NCI-H1092 treated with DMSO at 0.1 percent for 48 hours (cell line): ENCODE measurements at places on chromosomes 4 and X.
A peak's percentile ranks its signal among the peaks of the same experiment; 100 is the strongest.

GRCh38 chr4:26663888-26664287 is 80.0 kb downstream of the TBC1D19 start:
- DNase-seq = peak; percentile 30

- no peak for DNase-seq
Observed at GRCh38 chr4:170247596-170247995, 157.8 kb upstream of the AADAT start.

- DNase-seq = no peak
Observed at GRCh38 chr4:72843466-72843865, 226.1 kb downstream of the COX18 start.

GRCh38 chrX:101450961-101451360 is 34.3 kb upstream of the ARMCX4 start:
- no peak for DNase-seq

DNA sequence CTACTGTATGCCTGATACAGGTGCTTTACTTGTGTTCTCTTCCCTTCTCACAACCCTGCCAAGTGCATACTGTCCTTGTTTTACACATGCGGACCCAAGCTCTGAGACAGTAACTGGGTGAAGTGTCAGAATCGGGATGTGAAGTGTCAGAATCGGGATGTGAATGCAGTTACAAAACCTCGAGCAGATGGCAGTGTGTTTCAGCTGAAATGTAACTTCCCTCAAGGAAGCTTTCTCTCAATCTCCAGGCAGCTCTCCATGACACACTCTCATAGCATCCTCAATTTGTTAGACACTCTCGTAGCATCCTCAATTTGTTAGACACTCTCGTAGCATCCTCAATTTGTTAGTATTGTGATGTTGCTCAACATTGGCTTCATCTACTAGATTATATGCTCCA is 1.1 kb upstream of the HPSE start:
- DNase-seq = no peak

DNA sequence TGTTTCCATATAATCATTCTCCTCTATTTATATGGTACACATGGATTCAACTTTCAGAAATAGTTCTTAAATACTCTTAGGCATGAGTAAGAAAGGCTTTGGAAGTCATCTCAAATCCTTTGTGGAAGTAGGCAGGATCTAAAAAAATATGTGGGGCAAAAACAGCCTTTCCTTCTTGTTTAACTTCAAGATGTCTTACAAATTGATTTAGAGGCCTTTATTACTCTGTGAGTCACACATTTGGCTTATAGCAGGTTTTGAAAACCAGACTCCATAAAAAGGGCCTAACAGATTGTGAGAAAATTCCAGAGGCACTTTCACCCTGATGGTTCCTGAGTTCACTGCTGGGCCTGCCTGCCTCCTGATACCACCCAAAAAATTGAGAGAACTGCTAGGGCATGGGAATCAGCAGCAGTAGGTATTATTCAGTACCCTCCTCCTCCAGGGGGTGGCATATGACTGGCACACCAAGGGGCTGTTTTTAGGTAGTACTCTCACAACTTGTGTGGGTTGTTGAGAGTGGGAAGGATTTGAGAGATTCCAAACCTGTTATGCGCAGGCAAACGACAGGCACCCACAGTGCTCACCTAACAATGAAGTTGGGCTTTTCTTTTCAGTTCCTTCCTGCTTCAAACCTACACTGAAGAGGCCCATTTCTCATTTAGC is 162.7 kb upstream of the MBNL3 start:
- no peak for DNase-seq

- DNase-seq = no peak
Observed at GRCh38 chr4:6887591-6888371, 21.8 kb upstream of the TBC1D14 start.

DNA sequence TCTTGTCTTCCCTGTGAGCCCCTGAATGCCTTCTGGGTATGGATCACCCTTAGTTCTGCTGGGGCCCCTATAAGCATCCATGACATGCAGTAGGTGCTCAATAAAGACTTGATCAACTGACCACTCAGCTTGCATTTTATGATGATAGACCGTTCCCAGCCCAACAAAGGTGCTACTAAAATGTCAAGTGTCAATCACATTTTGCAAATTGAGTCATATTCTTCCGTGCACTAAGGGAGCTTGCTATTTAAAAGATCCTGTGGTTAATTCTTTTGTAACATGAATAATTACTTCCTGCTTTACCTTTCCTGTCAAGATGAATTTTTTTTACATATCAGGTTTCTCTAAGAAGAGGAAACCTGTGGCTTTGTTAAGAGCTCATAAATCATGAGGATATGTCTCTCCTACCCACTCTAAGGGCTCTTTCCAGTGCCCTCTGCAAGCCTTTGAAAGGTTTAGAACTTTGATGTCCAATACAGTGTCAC is 47.6 kb downstream of the SH3KBP1 start:
- DNase-seq = no peak

GRCh38 chr4:3756343-3757059 is 9.7 kb upstream of the ADRA2C start:
- DNase-seq = no peak

DNA sequence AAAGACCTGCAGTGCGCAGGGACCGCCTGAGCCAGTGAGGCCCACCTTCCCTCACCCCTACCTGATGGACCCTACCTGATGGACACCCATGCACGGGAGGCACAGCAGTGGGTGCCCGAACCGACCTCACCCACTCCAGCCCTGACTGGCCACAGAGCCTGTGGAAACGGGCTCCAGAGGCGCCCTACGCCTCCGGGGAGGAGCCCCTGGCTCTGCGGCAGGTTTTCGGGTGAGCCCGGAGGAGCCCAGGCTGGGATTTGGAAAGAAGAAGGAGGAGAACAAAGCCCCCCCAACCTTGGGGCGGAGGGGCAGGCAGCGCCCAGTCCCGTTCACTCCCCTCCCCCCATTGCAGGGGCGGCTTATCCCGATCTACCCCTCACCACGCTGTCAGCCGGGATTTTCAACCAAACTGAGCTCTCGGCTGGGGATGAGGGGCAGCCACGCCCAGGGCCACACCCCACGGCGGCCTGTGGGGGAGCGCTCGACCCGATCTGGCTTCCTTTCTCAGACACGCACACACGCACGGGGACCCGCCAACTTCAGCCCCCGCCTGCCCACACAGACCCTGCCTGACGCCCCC is 675 bp downstream of the L1CAM start:
- DNase-seq = no peak

- no peak for DNase-seq
Observed at GRCh38 chr4:83552083-83552482, 16.2 kb downstream of the GPAT3 start.

GRCh38 chr4:87978681-87979080 is 3.2 kb downstream of the SPP1 start:
- DNase-seq = no peak

GRCh38 chr4:41365681-41366080 is 109.0 kb downstream of the UCHL1 start:
- no peak for DNase-seq

DNA sequence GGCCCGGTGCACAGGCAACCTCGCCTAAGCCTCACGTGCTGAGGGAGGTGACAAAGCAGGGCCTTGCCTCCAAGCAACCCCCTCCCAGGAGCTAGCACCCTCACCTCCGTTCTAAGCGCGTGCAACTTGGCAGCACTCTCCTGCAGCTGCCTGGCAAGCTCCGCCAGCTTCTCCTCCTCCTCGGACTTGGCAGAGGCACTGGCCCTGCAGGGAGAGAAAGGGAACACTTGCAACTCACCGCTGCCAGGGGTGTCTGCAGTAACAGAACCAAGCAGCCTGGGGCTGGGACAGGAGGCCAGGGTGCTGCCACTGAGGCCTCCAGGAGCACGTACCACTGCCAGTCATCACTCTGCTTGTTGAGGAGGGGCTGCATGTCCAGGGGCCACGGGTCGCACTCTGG is 10.3 kb upstream of the TREX2 start:
- DNase-seq = peak; percentile 26

DNA sequence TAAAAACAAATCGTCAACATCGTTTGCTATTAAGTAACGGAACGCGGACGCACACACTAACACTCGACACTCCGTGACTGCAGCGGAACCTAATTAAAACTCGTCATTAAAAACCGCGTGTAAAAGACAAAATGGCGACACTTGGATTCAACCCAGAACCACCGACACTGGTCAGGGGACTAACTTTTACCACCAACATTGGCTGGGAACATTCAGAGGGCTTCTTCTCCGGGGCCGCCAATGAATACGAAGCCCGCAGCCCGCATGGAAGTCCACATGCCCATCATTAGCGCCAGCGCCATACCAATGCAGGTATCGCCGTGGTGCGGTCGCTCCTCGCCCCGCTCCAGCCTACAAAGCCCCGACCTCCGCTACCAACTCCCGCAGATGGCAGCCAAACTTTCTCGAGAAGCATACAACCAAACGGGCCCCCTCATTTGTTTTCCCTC is 498 bp downstream of the RBMX start:
- peak; percentile 66 for DNase-seq

DNA sequence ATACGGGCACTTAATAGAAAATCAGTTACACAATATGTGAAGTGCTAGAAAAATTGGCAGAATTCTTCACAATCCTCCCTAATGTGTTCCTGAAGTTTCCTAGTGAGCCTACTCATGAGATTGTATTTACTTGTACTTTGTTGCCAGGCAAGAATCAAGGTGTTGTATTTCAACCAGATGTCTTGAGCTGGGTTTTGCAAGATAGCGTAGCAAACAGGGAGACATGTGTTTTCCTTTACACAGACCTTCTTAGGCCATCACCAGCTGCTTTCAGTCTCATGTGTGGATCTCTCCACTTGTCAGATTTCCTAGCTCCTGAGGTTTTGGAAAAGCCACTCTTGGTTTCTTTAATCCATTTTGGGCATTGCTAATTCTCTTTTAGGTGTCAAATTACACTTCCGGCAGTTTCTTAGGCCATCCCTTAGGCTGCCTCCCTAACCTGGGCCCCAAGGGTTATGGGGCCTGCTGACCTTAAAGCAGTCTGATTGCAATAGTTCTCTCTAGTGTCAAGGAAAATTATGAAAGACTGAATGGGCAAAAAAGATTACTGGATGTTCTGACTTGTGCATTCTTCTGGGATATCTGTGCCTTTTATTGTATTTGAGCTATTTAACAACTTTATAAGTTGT is 12.2 kb upstream of the EDA start:
- DNase-seq = no peak

DNA sequence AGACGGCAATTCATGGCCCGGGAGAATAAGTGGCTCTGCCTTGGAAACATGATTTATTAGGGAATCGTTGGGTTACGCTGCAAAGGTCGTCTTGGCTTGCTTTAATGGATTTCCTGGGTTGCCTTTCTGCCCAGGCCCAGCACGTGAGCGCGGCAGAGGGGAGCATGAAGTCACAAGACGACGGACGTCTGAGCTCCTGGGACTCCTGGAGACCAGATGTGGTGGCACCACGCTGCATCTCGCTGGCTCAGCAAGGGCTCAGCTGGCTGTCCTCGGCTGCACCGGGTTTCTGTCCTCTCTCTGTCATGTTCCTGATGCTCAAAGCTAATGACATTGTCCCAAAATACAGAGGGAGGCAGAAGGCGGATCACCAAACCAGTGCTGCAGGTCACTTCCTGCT is 61.2 kb downstream of the C4orf50 start:
- no peak for DNase-seq
